Renal pelvis (tissue), 12 donors: ENCODE measurements at places on chromosomes 3 and 15.

DNA sequence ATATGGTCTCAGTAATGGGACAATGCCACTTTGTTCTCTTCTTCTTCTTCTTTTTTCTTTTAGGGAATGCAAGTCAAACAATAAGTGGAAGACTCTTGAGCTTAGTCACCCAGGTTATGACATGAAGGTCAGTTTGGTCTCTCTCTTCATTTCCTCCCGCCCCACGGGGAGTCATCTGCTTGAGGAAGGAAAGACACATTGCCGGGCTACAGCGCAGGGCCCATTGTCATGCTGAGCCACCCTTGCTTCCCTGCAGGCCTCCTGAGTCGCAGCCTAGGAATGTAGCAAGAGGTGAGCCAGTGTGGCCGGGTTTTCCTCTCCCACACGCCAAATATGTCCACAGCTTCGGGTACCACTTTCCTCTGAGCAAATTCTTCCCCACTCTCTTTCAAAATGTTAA is 47.6 kb downstream of the RAP2B start:
- DNase-seq, result no peak

DNA sequence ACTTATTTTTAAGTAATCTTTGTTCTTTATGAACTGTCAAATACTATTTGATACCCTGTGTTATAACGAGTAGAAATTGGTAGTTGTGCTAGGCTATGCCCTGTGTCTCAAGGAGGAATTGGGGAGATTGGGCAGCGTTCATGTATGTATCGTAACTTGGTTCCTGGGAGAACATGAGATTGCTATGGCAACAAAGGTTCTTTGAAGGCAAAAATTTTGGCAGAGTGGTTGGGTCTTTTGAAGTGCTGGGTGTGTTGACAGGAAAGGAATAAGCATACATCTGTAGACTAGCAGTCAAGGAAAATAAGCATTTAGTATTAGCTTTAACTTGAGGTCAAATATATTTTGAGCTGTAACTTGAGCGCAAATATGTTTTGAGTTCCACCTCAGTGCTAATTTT is 45.3 kb downstream of the TCF12 start:
- no peak for DNase-seq

DNA sequence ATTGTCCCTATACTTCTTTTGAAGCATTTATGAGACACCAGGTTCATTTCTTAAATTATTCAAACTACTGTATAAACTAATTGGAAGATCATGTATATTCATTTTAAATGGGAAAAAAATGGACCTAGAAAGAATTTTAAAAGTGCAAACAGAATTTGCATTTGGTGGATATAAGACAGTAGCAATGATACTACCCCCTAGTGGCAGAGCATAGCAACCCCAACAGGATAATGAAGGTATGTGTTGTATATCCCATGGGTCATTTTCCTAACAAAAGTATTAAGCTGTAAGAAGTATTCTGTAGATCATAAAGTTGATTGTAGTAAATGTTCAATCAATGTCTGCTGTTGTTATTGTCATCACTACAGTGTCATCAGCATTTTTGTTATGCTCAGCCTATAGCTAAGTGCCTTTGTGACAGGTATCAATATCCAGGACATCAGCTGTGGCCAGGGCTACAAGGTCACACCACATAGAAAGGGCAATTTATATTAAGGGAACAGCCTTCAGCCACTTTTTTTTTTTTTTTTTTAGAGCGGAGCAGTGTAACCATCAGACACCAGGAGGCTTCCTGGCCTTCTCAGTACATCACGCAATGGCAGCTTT is 175.8 kb downstream of the FOXB1 start:
- DNase-seq, result no peak

- no peak for DNase-seq
Observed at GRCh38 chr3:143514874-143515273, 333.4 kb downstream of the SLC9A9 start.
